Right ventricle myocardium inferior (tissue), 1 donor: ENCODE measurements at places on chromosomes 16 and 17.

- no peak for DNase-seq
These were observed 1.8 kb downstream of the TMIGD1 start for GRCh38 chr17:30332057-30332542.

GRCh38 chr16:1197237-1197866, 27.7 kb downstream of the TPSG1 start:
- DNase-seq, result no peak

GRCh38 chr16:50458667-50459495, 89.3 kb upstream of the NKD1 start:
- DNase-seq, result no peak

DNA sequence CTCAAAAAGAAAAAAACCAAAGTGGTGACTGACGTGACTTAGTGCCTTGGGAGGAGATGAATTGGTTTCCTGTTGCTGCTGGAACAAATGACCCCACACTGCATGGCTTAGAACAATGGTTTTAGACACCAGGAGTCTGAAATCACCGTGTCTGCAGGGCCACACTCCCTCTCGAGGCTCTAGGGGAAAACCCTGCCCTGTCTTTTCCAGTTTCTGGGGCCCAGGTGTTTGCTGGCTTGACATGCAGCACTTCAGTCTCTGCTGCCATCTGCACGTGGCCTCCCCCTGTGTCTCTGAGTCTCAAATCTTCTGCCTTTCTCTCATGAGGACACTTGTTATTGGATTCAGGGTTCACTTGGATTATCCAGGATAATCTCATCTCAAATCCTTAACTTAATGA, 323.8 kb upstream of the TNRC6C start:
- DNase-seq, result no peak

DNA sequence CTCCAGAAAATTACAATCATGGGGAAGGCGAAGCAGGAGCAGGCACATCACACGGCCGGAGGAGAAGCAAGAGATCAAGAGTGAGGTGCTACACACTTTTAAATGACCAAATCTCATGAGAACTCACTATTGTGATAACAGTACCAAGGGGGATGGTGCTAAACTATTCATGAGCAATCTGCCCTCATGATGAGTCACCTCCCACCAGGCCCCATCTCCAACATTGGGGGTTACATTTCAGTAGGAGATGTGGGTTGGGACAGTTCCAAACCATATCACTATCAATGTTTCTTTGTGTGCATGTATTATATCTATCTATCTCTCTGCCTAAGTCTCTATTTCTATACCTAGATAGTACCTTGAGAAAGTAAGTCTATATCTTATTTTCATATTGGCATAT, 724.8 kb downstream of the CDH11 start:
- DNase-seq, result no peak

- DNase-seq, result no peak
These were observed 46.5 kb downstream of the NT5M start for GRCh38 chr17:17349724-17350106.

DNA sequence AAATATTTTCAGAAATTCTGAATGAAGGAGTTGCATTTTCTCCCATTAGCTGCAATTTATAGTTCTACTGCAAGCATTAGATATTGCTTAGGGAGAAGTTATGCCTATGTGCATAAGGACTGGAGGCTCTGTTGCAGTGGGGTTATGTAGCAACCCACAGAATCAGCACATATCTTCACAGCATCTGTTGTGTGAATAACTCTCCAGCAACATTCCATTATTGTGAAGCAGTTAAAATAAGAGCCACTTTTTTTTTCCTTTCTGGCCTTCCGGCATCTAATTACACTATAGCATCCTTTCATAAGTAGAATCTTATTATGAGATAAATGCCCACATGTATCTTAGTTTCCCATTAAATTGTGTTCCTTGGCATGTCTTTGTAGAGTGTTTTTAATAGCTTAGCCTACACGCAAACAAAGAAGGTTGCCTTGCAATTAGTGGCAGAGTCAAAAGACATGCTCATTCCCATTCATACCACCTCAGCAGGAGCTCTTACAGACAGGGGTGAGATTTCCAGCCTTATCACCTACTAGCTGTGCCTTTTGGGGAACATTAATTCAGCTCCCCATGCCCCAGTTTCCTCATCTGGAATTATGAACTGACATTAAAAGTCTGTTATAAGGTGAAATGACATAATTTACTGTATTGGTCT, 596.0 kb upstream of the GOT2 start:
- DNase-seq, result no peak

GRCh38 chr16:69600202-69600601, 34.4 kb downstream of the NFAT5 start:
- DNase-seq, result no peak

DNA sequence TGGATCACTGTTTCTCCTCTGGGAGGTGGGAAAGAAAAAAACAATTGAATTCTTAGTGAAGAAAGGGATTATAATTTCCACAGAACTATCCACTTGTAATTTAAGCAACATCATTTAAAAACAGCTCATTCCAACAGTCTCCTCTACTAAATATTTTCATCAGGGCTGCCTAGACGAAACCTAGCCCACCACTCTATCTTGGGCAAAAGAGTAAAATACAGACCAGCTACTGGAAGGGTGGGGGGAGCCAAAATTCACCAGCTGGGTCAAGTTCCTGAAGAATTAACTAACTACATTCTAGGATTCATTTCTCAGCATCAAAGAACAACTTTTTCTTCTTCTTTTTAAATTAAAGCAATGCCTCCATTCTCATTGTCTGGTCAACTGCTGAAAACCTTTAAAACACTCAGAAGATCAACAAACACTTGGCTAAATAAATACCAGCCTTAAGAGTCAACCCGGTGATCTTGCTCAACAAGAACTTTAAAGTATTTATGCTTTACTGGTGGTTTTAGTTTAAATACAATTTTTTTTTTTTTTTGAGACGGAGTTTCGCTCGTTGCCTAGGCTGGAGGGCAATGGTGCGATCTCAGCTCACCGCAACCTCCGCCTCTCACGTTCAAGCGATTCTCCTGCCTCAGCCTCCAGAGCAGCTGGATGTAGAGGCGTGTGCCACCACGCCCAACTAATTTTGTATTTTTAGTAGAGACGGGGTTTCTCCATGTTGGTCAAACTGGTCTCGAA, 25.2 kb downstream of the KANSL1 start:
- no peak for DNase-seq

DNA sequence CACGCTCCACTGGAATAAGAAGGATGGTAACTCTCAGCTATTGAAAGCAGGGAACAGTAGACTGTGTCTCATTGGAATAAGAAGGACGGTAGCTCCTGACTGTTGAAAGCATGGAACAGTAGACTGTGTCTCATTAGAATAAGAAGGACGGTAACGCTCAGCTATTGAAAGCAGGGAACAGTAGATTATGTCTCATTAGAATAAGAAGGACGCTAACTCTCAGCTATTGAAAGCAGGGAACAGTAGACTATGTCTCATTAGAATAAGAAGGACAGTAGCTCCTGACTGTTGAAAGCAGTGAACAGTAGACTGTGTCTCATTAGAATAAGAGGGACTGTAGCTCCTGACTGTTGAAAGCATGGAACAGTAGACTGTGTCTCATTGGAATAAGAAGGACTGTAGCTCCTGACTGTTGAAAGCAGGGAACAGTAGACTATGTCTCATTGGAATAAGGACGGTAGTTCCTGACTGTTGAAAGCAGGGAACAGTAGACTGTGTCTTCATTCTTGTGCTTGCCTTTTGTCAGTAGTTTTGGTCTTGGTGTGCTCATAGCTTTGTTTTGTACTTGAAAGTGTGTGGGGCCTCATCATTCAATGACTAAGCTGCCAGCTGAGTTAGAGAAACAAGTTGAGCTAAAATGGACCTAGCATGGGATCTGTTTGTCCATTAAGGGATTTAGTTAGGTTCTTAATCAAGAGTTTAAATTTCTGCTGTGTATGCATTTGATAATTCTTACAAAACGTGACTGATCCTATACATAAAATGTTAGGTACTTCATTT, 58.5 kb downstream of the BANP start:
- no peak for DNase-seq

DNA sequence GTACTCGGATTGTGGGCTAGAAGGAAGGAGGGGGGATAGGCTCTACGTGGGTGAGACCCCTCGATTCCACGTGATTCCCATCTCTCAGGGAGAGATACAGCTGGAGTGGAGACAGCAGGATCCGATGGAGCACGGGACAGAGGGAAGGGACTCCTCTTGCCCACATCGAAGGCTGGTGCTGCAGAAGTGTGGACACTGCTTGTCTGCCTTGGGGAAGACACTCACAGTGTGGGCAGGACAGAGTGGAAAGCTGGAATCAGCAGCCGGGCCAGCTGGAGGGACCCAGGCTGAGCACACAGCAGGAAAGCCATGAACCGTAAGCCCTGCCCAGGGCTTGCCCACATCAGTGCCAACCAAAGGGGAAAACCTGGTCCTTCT, 42.1 kb upstream of the RPH3AL start:
- DNase-seq, result no peak

GRCh38 chr17:335691-336090, 16.9 kb downstream of the RPH3AL start:
- no peak for DNase-seq

DNA sequence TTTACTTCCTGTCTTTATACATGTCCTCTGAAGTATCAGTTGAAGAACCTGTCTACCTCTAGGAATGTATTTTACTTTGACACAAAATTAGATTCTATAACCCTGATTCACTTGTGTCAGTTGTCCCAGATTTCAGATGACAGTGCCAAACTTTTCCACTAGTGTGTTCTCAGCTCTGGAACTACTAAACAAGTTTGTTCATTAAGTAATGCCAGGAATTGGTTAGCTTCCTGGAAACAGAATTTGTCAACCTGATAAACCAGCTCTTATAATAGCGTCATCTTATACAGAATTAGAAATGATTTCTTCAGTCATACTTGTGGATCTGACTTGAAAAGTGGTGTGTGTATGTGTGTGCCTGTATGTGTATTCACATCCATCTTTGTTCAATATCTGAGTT, 7.4 kb downstream of the MAP3K3 start:
- no peak for DNase-seq

DNA sequence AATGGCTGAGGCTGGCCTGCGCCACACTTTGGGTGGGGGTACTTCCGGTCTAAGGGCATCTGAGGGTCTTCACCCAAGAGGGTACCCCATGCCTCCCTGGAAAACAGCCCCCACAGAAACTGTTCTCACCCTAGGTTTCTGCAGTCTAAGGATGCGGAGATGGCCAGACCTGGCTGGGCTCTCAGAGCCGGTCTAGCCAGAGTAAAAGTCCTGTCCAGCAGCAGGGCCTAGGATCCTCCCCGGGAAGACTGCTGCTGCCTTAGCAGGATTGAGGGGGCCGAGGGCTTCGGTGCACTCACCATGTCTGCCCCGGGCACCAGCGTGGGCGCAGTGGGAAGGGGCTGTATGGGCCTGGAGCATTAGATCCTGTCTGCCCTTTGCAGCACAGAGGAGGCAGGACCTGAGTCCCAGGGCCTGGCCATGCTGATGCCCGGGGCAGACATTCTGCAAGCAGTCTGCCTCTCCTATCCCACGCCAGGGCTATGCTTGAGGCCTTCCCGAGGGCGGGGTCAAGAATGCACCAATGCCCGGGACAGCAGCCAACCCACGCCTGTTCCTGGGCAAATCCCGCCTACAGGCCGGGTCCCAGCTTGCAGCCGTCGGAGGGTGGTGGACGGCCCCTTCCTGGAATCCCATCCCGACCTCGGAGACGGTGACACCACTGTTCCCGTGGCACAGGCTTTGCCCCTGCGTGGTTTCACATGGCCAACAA, 54.7 kb downstream of the CBFA2T3 start:
- peak; percentile 92 for DNase-seq

DNA sequence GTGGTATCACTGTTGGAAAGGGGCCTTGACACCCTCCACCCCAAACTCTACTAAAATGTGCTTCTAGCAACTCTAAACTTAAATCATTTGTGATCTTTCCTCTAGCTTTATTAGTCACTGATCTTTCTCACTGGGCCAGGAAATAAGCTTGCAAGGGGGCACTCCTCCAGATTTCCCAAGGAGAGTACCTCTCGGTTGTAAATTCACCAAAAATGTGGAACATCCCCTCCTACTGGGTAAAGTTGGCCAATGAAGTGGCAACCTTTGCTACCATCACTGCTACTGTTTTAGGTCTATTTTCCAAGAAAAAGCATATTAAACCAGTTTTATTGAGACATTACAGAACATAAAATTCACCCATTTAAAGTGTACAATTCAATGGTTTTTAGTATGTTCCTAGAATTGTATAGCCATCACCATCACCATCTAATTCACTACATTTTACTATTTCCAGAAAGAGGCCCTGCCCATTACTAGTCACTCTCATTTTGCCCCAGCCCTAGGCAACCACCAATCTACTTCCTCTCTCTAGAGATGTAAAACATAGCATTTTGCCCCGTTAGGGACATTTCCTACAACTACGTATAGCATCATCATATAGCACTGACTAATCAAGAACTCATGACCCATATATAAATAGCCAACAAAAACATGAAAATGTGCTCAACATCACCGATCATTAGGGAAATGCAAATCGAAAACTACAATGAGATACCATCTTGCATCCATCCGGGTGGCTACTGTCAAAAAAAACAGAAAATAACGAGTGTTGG, 44.6 kb upstream of the ADCY9 start:
- DNase-seq, result no peak

GRCh38 chr17:28750178-28751047, 6.6 kb downstream of the TRAF4 start:
- DNase-seq, result peak; percentile 96

DNA sequence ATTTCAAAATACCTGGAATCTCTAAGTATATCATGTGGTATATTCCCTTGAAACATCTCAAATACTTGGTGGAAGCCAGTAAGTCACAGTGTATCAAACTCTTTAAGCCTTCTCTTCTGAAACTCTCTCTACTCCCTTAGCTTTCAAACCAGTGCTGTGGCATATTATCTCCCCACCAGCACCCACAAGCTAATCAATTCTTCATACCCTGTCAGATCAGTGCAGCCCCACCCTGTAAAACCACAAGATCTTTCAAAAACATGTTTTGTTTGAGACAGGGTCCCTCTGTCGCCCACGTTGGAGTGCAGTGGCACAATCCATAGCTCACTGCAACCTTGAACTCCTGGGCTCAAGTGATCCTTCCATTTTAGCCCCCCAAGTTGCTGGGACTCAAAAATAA, 91.6 kb upstream of the C17orf78 start:
- DNase-seq, result no peak

DNA sequence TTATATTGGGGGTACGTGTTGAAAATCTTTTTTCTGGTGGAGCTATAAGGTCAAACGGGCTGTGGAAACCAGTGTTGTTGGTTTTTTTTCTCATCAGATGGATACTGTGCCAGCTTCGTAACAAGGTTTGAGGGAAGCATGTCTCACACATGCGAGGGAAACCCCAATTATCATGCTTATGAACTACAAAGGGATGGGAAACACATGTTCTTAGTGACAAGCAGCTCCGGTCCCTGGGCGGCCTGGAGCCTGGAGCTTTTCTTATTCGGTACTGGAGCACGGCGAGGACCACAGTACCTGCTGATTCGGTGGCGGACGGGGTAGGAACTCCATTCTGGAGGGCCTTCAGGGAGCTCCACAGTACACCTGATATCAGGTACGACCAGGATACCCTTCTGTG, 12.5 kb downstream of the SLC43A2 start:
- peak; percentile 50 for DNase-seq
